NCI-H1930 (cell line): ENCODE measurements at places on chromosomes 13 and 19.

- peak; percentile 45 for DNase-seq
Measured at GRCh38 chr19:20315543-20315942, 148.5 kb downstream of the ZNF486 start.

DNA sequence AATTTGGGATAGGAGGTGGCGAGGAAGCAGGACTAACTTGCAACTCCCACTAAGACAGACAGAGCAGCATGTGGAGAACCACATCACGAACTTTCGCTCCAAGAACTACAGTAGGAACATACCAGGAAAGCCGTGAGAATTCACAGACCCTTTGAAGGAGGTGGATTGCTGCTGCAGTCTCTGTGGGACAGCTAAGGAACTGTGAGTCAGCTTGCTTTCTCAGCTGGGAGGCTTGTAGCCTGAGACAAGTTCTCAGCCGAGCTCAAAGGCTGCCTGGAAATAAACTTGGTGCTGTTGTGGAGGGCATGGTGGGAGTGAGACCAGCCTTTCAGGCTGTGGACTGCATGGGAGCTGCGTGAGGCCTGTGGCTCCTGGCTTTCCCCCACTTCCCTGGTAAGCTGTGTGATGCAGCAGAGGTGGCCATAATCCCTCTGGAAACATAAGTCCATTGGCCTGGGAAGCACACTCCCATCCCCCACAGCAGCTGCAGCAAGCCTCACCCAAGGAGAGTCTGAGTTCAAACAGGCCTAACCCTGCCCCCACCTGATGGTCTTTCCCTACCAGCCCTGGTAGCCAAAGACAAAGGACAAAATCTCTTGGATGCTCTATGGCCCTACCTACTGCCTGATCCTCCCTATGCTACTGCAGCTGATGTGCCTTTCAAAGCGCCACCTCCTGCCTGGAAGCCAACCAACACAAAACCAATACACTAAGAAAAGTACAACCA is 441.1 kb upstream of the HTR2A start:
- no peak for DNase-seq

DNA sequence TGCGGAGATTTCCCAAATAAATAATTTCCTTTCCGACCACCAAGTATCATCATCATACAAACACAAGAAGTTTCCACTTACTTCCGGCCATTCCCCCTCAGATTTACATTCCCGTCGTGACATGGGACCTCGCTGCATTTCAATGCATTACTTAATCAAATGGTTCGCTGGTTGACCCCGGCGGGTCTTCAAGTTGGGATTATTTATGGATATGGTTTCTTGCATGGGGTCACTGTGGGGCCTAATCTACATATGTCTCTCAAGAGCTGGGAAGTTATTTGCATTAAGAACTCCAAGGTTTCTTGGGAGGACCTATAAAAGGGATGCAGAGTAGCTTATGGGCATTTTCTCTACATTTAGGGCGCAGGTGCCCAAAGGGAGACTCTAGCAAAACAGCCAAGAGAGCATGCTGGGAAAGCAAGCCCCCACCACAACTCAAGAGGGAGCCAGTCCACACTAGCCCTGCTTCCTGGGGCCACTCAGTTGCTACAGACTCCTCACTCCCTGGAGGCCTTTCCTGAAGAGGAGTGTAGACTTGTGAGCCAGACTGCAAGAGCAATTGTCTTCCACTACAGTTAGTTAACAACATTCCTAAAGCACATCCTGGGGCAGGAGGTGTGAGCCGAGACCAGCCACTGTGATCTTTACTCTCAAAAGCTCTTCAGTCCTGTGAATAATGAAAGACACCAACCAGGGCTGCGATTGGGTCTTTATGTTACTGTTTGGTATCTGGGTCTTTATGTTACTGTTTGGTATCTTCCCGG is 125.3 kb downstream of the KATNAL1 start:
- DNase-seq = no peak

- no peak for DNase-seq
Measured at GRCh38 chr13:37741536-37741935, 128.0 kb downstream of the TRPC4 start.

DNA sequence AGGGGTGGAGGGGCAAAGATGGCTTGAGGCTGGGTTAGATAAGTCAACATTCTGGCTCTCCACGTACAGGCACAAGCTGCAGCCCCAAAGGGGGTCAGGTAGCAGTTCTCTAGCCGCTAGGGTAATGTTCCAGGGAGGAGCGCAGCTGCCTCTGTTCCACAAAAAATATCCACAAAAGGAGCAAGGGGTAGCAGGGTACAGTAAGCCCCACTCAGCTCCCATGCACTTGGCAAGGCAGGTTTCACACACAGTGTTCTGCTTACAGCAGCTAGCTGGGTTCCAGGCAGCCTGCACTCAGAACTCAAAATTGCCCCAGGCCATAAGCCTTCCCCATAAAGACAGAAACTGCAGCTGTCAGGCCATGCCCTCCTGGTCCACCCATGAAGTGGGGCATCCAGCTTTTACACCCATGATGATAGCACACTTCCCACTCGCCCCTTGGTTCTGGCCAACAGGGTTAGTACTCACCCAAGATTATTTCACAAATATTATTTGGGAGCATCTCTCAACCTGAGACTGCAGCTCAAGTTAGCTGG is 130.0 kb downstream of the CYSLTR2 start:
- DNase-seq = no peak

DNA sequence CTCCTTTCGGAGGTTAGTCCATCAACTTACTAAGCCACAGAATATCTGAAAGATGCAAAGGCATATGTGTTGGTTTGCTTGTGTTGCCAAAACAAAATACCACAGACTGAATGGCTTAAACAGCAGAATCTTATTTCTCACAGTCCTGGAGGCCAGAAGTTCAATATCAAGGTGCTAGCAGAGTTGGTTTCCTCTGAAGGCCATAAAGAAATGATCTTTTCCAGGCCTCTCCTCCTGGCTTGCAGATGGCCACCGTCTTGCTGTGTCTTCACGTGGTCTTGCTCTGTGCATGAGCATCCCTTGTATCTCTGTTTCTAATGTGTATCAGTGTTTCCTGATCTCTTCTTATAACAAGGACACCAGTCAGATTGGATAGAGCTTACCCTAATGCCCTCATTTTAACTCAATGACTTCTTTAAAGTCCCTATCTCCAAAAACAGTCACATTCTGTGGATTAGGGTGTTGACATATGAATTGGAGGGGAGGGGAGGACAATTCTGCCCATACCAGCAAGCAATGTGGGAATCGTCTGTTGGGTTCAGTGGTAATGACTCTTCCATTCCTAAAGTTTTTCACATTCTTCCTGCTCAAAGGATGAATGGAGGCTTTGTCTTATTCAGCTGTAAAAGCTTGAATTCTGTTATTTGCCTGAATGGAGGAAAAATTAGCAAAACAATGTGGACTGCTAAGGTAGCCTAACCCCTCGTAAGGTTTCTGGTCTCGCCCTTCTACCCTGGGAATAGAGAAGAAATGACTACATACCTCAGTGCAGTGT is 715.7 kb downstream of the DIAPH3 start:
- no peak for DNase-seq

- no peak for DNase-seq
Measured at GRCh38 chr19:3479177-3479833, 1.0 kb downstream of the SMIM24 start.

GRCh38 chr19:37931881-37932655 is 25.1 kb downstream of the SIPA1L3 start:
- DNase-seq = no peak

DNA sequence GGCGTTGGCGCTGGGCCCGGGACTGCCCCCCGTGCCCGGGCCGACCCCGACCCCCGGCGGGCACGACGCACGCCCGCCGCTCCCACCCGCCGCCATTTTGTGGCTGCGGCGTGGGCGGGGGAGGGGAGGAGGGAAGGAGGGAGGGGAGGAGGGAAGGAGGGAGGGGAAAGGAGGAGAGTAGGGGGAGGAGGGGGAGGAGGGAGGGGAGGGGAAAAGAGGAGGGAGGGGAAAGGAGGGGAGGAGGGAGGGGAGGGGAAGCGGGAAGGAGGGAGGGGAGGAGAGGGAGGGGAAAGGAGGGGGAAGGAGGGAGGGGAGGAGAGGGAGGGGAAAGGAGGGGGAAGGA is at the start of gene BTBD2:
Gene BTBD2, minus strand, starts transcription at position 107 of the 343 bp plus-strand sequence. Its CDS starts 11 bp downstream, at position 96.
- DNase-seq = peak; percentile 14

GRCh38 chr19:13063461-13064091 is 39.1 kb downstream of the LYL1 start:
- DNase-seq = no peak

DNA sequence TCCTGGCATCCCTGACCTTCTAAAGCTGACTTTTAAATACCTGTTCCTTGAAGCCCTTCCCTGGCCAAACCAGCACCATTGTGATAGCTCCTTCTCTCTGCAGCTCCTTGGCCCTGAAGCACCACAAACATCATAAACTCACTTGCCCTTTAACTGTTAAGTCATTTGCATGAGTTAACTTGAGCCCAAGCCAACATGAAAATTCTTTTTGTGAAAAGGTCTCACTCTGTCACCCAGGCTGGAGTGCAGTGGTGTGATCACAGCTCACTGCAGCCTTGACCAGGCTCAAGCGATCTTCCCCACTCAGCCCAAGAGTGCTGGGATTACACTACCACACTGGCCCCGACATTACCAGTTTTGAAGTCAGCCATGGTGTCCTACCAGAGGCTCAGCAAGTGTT is 87.8 kb downstream of the ZIC5 start:
- DNase-seq = no peak

DNA sequence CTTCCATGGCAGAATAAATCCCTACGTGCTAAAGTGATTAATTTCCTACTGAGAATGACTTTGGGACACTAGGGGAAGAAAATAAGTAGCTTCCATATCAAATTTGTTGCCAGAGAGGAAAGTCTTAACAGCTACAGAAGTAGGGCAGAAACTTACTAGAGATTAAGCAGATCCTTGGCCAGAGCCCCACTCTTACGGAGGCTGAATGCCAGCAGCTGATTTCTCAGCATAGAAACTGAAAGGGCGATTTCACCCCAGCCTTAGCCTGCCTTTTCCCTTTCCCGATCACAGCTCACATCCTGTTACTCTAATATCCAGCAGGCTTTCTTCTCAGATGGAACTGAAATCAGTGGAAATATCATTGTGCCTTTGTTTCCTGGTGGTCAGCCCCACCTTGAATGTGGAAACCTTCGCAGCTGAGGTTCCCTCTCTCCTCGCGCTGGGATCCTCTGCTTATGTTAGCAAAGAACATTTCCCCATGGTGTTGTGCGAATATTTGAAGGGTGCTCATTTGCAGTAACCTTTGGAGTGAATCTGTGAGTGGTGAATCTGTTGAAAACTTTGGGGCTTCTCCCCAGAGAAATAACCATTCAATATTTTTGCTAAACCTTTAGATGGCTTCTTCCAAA is 8.4 kb downstream of the FAM124A start:
- DNase-seq = no peak

- no peak for DNase-seq
Measured at GRCh38 chr19:8393871-8394250, 3.7 kb downstream of the RAB11B start.

GRCh38 chr19:11513946-11514345 is 8.3 kb upstream of the ZNF653 start:
- no peak for DNase-seq

GRCh38 chr13:107035778-107036177 is 467.8 kb upstream of the ARGLU1 start:
- no peak for DNase-seq

DNA sequence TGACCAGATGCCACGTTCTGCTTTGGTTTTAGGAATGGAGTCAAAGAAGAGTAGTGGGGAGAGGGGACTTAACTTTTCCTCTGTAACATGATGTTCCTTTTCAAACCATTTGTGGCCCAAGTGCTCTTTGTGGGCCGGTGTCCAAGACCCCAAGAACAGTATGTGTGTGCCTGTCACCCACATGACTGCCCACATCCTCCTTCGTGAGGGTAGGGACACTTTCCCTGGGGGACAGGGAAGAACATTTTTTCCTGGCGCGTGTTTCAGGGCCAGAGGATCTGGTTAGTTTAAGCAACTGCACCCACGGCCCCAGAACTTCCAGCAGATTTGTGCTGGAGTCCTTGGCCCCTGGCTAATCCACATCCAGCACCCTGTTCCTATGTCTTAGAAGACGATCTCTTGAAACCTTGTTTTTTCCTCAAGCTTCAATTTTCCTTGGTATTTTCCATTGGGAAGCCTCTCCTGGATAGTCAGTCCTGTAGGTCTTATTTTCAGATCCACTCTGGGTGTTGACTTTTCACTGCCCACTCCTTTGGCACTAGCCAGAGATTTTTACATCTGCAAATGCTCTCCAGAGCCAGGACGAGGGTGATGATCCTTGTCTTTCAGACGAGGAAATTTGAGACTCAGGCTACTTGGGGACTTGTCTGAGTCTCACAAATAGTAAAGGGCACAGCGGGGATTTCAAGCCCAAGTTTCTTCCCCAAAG is 10.8 kb upstream of the CCDC97 start:
- DNase-seq = no peak

GRCh38 chr13:77776704-77777103 is 79.2 kb downstream of the SLAIN1 start:
- DNase-seq = no peak

DNA sequence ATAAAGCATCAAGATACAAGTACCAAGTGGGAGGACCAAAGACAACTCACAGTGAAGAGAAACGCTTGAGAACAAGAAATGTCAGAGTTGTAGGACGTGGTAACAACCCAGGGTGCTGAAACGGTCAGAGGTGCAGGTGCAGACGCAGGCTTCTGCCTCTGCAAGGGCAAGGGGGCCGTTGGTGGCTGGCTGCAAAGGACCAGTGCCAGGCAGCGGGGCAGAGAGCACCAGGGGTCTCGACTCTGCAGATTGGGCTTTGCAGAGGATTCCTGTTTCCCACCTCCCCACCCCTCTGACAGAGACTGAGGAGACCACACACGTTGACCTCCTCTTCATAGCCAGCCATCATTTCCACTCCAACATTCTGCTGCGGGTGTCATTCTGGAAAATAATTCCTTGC is 38.3 kb downstream of the RAB20 start:
- DNase-seq = no peak

- no peak for DNase-seq
Measured at GRCh38 chr19:43498233-43498842, 6.2 kb downstream of the PHLDB3 start.

DNA sequence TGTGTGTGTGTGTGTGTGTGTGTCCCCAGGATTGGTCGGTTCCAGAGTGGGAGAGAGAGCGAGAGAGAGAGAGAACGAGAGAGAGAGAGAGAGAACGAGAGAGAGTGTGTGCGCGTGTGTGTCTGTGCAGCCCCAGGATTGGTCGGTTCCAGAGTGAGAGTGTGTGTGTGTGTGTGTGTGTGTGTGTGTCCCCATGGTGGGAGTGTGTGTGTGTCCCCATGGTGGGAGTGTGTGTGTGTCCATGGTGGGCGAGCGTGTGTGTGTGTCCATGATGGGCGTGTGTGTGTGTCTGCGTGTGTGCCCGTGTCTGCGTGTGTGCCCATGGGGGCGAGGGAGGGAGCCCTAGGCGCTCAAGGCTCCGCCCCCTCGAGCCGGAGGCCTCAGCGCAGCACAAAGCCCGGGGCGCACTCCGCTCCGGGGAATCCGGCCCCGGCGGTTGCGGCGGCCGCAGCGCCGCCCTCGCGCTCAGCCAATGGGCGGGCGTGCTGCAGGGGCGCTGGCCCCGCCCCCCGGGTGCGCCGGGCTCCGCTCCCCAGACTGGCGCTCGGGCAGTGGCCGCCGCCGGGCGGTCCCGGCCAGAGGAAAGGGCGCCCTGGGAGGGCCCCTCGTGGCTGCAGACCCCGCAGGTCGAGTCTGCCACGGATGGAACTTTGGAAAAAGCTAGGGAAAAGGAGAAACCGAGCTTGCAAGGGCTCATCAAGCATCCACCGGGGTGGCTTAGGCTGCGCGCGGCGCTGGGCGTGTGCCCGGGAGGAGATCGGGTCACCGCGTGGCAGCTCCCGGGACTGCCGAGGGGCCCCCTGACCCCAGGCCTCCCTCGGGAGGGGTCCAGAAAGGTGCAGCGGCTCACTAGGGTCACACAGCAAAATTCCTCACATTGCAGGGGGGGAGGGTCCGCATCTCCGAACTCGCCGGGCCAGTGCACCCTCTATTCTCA is 96.2 kb downstream of the INSR start:
- DNase-seq = peak; percentile 59

GRCh38 chr19:52943884-52944643 is 18.6 kb downstream of the ZNF816 start:
- no peak for DNase-seq
